ENCODE measurements at places on chromosomes 5 and 9.
A peak's percentile ranks its signal among the peaks of the same experiment; 100 is the strongest.

GRCh38 chr9:3736161-3736560, 210.4 kb upstream of the RFX3 start:
- no peak for DNase-seq

GRCh38 chr9:69149321-69149807, 24.7 kb upstream of the TJP2 start:
- no peak for DNase-seq

DNA sequence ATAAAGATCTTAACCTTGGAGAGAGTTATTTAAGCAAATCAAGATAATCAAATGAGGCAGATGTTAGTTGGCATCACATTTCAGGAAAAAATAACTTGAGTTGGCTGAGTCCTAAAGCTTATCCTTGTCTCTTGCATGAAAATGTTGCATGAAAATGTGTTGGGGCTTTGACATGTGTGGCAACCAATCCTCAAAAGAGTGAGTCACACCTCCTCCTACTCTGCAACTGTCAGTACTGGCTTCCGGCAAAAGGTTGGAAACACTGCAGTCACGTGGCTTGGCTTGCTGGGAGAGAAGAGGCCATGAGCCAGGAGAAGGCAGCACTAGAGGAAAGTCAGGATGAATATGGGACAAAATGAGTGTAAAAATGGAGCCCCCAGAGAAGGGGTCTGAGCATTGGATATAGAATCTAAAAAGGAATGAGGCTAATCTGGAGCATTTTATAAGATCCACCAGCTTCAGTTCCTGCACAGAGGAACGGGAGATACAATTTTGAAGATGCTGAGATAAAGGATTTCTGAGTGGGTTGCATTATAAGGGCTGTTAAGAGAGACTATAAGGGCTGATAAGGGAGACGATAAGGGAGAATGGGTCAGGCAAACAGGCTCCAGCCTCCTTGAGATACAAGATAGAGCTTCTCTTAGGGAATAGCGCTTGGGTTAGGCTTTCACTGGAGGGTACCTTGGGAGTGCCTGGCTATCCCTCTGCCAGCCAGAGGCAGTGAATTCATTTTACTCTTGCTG, 43.1 kb downstream of the SPATA31D1 start:
- DNase-seq: no peak

DNA sequence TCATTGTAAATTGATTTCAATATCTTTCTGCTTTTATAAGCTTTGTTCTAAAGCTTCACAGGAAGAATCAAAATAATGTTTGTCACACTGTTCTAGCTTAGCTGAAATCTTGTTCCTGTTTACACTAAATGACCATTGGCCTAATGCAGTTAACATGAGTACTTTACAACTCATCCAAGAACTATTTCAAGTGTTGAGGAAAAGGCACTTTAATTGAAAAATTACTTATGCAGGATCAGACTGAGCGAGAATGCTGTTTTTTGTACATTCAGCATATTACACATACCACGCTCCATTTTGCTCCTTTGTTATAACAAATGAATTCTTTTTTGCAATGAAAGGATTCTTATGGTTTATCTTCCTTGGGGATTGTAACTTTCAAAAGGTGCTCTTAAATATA, 22.4 kb upstream of the SMIM15 start:
- no peak for DNase-seq

GRCh38 chr5:2757563-2758351, 6.3 kb upstream of the IRX2 start:
- no peak for DNase-seq

- no peak for DNase-seq
Observed at GRCh38 chr5:115028557-115028956, 141.2 kb downstream of the TRIM36 start.

- DNase-seq: no peak
Observed at GRCh38 chr9:100029251-100029650, 69.5 kb downstream of the ERP44 start.

DNA sequence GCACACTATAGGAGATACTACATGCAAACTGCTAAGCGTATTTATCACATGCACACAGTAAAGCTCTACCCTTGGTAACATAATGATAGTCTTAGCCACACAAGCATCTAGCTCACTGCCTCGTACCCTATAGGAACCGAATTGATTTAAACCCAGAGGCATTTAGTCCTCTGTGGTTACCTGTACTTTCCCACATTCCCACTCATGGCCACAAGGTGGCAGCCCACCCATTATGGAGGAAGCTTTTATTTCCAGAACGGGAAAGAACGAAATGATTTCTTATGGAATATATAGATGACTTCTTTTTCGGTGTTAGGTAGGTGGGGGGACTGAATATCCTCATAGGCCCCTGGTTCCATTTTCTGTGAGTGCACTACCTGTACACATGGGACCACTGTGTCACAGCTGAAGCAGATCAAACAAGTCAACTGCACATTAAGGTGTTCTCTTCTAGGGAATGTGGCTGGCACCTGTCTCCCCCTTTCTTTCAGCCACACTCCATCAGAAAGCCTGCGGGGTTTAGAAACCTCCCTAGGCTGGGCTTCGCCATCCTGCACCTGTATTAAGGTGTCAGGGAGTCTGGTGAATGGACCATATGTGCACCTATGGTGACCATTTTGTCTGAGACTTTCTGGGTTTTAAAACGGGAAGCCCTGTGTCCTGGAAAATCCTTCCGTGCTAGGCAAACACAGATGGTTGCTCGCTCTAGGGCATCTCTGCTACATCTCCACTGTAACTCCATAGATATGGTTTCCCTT, 313.2 kb downstream of the SLIT3 start:
- peak; percentile 19 for DNase-seq

DNA sequence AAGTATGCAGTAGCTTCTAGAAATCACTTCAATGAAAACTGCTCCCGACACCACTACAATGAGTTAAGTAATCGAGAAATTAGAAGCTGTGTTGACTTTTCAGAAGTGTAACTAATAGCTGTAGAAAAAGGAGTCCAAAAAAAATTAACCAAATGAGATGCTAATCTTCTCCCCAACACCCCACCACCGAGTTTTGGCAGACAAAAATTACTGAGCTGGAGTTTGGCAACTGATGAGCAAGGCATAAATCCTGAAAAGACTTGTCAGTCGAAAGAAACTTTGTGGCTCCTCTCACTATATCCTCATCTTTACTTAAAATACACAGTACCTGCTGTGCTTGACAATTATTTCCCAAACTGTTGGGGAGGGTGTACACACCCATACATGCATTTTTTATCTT, 191.9 kb downstream of the EBF1 start:
- DNase-seq: no peak
